ENCODE measurements at places on chromosomes 3 and 15. TPM values are rescaled to one million over a fixed set of nuclear protein-coding genes. Genes with fewer than 3 reads are reported as not detected.

Gene IL5RA
- not detected for total RNA-seq

Gene PEX5L
- total RNA-seq: not detected

Gene GOLGA8G
- not detected for total RNA-seq

Gene GOLGA8J
- not detected for total RNA-seq

Gene VGLL3
- total RNA-seq: 7.9 TPM

Gene CTXND1
- total RNA-seq: not detected

Gene AMT
- 2.5 TPM for total RNA-seq

Gene IMPG2
- total RNA-seq: under 0.01 TPM

Gene CKMT1A
- 8.1 TPM for total RNA-seq

Gene AQP9
- not detected for total RNA-seq

Gene TMEM87A
- total RNA-seq: 31.1 TPM

Gene HCLS1
- total RNA-seq: 1.0 TPM

Gene WNT5A
- total RNA-seq: 4.4 TPM

Gene SLC12A1
- not detected for total RNA-seq

Gene SLC28A1
- not detected for total RNA-seq

Gene LRRIQ4
- total RNA-seq: not detected

Gene IL12A
- 2.9 TPM for total RNA-seq

Gene SOX14
- total RNA-seq: not detected

Gene EPM2AIP1
- 3.8 TPM for total RNA-seq

Gene THPO
- total RNA-seq: not detected

Gene ECE2
- total RNA-seq: not detected

Gene C3orf49
- total RNA-seq: not detected

Gene ALG1L2
- total RNA-seq: not detected

Gene GATA2
- 4.0 TPM for total RNA-seq

Gene GOLGA6D
- total RNA-seq: not detected

Gene NUTM1
- total RNA-seq: not detected

Gene EHD4
- 30.2 TPM for total RNA-seq

Gene SH2D7
- not detected for total RNA-seq

Gene NMNAT3
- 2.5 TPM for total RNA-seq

Gene SPTBN5
- total RNA-seq: 0.51 TPM

Gene ADGRG7
- total RNA-seq: not detected

Gene SAXO2
- total RNA-seq: 2.2 TPM

Gene EEFSEC
- total RNA-seq: 20.6 TPM

Gene TRPC1
- total RNA-seq: 6.9 TPM

Gene KY
- total RNA-seq: under 0.01 TPM

Gene ZNF385D
- total RNA-seq: 0.43 TPM

Gene CYP19A1
- total RNA-seq: not detected

Gene GBE1
- 41.9 TPM for total RNA-seq

Gene LRRC34
- total RNA-seq: 17.1 TPM

Gene PARP16
- 3.5 TPM for total RNA-seq

Gene SLC51B
- not detected for total RNA-seq

Gene LDHAL6B
- total RNA-seq: not detected

All from epithelial cell of proximal tubule (primary cell).